Body of pancreas (tissue), 4 donors: ENCODE measurements at places on chromosomes 1 and 21.

- DNase-seq: no peak
These were observed 129.7 kb upstream of the RUNX1 start for GRCh38 chr21:35178827-35179226.

DNA sequence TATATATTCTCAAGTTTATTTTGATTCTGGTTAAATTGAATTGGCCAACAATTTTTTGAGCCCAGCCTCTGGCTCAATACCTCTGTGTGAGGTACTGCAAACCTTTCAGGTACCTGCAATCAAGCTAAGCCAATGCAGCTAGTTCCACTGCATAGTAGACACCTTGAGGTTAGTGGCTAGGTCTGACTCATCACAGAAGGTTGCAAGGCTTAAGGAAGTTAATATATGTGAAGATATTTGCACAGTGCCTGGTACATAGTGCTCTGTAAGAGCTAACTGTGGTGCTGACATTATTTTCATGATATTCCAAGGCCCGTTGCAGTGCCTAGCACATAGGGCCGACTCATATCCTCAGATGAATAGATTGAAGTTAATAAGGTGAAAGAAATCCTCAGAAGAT, 330.5 kb upstream of the KAZN start:
- DNase-seq: no peak

GRCh38 chr1:56265216-56265615, 314.1 kb downstream of the PLPP3 start:
- no peak for DNase-seq

DNA sequence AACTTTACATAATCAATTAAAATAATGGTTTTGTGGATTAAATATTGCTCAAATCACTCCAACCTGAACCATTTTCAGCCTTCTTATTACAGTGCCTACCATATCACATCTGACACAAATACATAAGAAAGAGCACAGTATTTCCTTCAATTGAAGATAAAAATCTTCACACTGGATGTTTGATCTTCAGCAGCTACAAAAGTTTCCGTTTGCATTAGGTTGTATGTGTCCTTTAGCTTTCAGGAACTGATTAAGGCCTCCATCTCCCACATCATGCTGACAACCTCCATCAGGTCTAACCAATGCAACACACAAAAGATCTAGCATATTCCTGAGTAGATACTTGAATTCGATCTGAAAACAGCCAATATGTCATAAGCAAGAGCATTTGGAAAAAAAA, 195.1 kb upstream of the NR5A2 start:
- no peak for DNase-seq
